ENCODE measurements at places on chromosomes 12 and 14. TPM values are rescaled to one million over a fixed set of nuclear protein-coding genes. Genes with fewer than 3 reads are reported as not detected.

DNA sequence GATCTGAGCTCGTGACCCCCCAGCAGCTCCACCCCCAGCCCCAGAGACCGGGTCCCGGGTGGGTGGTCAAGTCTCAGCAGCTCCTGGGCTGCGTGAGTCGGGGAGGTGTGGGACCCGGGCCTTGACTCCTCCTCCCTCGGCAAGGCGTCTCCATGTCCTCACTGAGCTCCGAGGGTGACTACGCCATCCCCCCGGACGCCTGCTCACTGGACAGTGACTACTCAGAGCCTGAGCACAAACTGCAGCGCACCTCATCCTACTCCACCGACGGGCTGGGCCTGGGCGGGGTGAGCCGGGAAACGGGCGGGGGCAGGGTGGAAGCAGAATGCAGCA, 28.1 kb downstream of the PIGH start:
- no peaks in the 10 kb centered on the region for H3K36me3 ChIP-seq
- H3K4me1 ChIP-seq, result no peaks in the 10 kb centered on the region
- no peaks in the 10 kb centered on the region for H3K27me3 ChIP-seq
- no peak overlapping the region for H3K4me3 ChIP-seq
- no peak overlapping the region for H3K27ac ChIP-seq
- DNase-seq, result no peak

DNA sequence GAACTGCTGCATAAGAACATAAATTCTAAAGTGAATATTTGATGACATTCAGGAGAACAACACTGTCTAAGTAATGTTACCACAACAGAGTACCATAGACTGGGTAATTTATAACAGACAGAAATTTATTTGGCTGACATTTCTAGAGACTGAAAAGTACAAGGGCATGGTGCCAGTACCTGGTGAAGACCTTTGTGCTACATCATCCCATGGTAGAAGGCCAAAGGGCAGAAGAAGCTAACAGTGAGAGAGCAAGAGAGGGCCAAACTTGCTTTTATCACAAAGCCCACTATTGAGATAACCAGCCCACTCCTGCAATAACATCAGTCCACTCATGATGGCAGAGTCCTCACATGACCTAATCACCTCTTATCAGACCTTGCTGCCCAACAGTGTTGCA, 88.8 kb downstream of the FIGNL2 start:
- no peaks in the 10 kb centered on the region for H3K4me1 ChIP-seq
- DNase-seq, result no peak
- H3K4me3 ChIP-seq, result no peak overlapping the region
- no peak overlapping the region for H3K27ac ChIP-seq
- H3K27me3 ChIP-seq, result no peaks in the 10 kb centered on the region
- H3K36me3 ChIP-seq, result no peaks in the 10 kb centered on the region

DNA sequence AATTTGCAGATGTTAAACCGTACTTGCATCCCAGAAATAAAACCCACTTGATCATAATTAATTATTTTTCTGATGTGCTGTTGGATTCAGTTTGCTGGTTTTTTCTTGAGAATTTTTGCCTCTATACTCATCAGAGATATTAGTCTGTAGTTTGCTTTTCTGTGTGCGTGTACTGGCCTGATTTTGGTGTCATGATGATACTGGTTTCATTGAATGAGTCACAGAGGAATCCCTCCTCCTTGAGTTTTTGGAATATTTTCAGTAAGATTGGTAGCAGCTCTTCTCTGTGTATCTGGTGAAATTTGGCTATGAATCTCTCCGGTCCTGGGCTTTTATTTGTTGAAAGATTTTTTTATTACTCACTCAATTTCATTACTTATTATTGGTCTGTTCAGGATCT, 100.4 kb upstream of the PMCH start:
- no peaks in the 10 kb centered on the region for H3K27me3 ChIP-seq
- no peak overlapping the region for H3K4me3 ChIP-seq
- no peaks in the 10 kb centered on the region for H3K36me3 ChIP-seq
- no peak overlapping the region for H3K27ac ChIP-seq

Gene CMKLR1
- 4.8 TPM for total RNA-seq

- no peaks in the 10 kb centered on the region for H3K27me3 ChIP-seq
- H3K27ac ChIP-seq, result no peak overlapping the region
- H3K4me3 ChIP-seq, result no peak overlapping the region
- no peaks in the 10 kb centered on the region for H3K36me3 ChIP-seq
- DNase-seq, result no peak
These were observed 41.9 kb downstream of the STX2 start for GRCh38 chr12:130796985-130797686.

GRCh38 chr12:94793191-94793595, 142.8 kb upstream of the TMCC3 start:
- no peaks in the 10 kb centered on the region for H3K27me3 ChIP-seq
- H3K27ac ChIP-seq, result no peak overlapping the region
- H3K4me1 ChIP-seq, result peaks cover 3% of the 10 kb centered on the region
- H3K36me3 ChIP-seq, result no peaks in the 10 kb centered on the region
- DNase-seq, result no peak
- H3K4me3 ChIP-seq, result no peak overlapping the region

DNA sequence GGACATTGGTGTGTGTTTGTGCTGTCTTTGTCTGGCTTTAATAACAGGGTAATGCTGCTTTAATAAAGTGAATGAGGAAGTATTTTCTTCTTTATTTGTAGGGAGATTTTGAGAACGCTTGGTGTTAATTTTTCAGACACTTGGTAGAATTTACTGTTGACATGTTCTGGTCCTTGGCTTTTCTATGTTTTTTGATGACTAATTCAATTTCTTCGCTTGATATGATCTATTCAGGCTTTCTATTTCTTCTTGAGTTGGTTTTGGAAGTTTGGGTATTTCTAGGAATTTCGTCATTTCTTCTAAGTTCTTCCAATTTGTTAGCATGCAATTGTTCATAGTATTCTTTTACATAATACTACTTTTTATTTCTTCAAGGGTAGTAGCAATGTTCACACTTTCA, 167.8 kb downstream of the TTC6 start:
- no peaks in the 10 kb centered on the region for H3K4me1 ChIP-seq
- DNase-seq, result no peak
- H3K36me3 ChIP-seq, result no peaks in the 10 kb centered on the region
- no peak overlapping the region for H3K4me3 ChIP-seq
- no peak overlapping the region for H3K27ac ChIP-seq

GRCh38 chr12:54991161-54991990, 6.8 kb upstream of the TESPA1 start:
- H3K4me3 ChIP-seq, result no peak overlapping the region
- no peak overlapping the region for H3K27ac ChIP-seq
- peaks cover 6% of the 10 kb centered on the region for H3K4me1 ChIP-seq
- H3K27me3 ChIP-seq, result no peaks in the 10 kb centered on the region
- no peak for DNase-seq

DNA sequence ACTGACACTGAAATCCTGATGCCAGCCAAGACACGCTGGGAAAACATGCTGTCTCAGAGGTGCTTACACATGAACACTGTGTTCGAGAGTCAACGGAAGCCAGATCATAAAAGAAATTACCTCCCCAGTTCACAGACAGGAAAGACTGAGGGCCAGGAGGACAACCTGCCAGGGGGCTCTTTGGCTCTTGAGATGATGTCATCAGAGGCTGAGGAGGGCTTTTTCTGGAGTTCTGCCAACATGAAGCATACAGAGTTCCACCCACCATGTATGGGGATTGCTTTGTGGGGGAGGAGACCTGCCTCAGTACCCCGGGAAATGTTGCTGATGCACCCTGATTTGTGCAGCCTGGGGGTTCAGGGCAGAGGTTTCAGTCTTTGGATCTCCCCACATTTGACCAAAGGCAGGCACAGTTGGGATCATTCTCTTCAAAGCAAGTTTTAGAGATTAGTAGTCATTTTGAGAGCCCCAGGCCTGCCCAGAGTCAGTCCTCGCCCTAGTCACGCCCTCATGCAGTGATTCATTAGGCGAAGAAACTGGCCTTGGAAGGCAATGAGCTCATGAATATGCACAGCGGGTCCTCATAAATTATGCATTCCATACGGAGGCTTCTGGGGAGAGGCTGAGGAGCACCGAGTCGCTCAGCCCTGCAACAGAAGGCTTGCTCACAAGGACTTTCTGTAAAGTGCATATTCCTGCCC, 34.9 kb upstream of the EML1 start:
- no peak overlapping the region for H3K4me3 ChIP-seq
- H3K27ac ChIP-seq, result no peak overlapping the region
- DNase-seq, result no peak
- H3K4me1 ChIP-seq, result peaks cover 14% of the 10 kb centered on the region
- no peaks in the 10 kb centered on the region for H3K27me3 ChIP-seq
- no peaks in the 10 kb centered on the region for H3K36me3 ChIP-seq

- H3K36me3 ChIP-seq, result no peaks in the 10 kb centered on the region
- H3K4me1 ChIP-seq, result peaks cover 44% of the 10 kb centered on the region
- no peak overlapping the region for H3K4me3 ChIP-seq
- no peak for DNase-seq
These were observed 26.2 kb downstream of the SUSD6 start for GRCh38 chr14:69637503-69638031.

Data from testis (tissue), 5 donors.